ENCODE measurements at places on chromosomes 5 and 9.

DNA sequence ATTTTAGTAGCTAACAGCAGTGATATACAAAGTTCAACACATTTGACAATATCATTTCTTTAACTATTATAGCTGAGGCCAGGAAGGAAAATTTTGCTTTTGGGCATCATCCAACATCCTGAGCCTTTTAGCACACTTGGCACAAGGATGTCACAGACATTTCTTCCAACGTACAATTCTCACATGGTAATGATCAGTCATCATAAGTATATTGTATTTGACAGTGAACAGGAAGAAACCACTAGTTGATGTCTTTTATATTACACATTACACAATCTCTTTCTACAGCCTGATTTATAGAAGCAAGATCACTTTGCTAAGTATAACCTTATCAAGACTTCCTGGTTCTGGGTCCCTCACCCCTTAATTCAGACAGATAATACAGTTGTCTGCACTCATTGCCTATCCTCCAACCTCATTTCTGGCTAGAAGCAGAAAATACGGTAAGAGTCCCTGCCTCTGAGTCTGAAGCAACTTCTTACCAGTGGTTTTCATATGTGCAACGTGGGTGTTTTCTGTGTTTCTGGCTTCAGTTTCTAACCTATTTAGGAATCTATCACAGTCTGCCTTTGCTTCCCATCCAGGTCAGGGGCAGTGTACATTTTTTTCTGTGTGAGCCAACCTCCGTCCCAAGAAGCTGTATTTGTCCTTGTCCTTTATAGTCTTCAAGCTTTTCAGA lies 167.8 kb downstream of the PAM start:
- no peak for DNase-seq

- DNase-seq: no peak
Observed at GRCh38 chr9:127569886-127570401, 42.1 kb upstream of the STXBP1 start.

GRCh38 chr5:60887746-60888145 lies 43.7 kb upstream of the ELOVL7 start:
- DNase-seq: no peak

GRCh38 chr5:54632131-54632701 lies 114.7 kb downstream of the SNX18 start:
- DNase-seq: no peak

- DNase-seq: no peak
Observed at GRCh38 chr5:137819766-137820165, 47.9 kb upstream of the MYOT start.
